ENCODE measurements at places on chromosomes 3 and 15.

GRCh38 chr3:31094048-31094447, 199.6 kb upstream of the GADL1 start:
- DNase-seq, result no peak

GRCh38 chr3:173958805-173959204, 561.3 kb downstream of the NLGN1 start:
- DNase-seq, result no peak

GRCh38 chr3:23911397-23911796, 5.4 kb downstream of the NKIRAS1 start:
- no peak for DNase-seq

DNA sequence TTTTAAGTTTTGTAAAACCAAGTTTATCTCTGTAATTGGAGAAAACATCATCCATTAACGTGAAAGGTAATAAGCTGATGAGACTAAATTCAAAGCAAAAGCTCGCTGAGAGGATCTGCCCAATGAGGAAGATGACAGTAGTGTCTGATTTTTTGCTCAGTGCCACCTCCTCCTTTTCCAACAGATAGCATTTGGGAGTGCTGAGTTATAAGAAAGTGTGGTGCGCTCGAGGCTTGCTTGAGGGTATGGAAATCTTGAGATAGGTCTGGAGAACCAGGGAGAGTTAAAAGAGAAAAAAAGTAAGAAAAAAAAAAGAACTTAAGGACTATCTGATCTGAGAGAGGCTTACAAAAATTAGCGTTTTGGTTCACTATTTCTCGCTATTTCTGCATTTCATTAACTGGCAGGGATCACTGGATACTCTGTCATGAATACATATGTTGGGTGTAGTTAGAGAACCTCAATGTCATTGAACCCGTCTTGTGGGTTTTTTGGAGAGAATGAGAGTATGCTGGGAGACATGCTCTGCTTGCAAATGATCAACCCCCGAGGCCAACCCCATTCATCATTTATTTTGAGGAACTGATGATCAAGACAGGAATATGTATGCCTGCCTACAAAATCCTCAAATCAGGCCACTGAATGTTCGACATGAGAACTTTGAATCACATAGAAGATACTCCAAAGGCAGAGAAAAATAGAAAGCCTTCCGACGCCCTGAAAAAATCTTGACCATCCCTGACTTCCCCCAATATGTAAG, 973 bp upstream of the USP13 start:
- no peak for DNase-seq

GRCh38 chr3:179000659-179001058, 71.0 kb downstream of the ZMAT3 start:
- DNase-seq, result no peak

- no peak for DNase-seq
These were observed 21.4 kb downstream of the KPNA1 start for GRCh38 chr3:122493296-122493695.

DNA sequence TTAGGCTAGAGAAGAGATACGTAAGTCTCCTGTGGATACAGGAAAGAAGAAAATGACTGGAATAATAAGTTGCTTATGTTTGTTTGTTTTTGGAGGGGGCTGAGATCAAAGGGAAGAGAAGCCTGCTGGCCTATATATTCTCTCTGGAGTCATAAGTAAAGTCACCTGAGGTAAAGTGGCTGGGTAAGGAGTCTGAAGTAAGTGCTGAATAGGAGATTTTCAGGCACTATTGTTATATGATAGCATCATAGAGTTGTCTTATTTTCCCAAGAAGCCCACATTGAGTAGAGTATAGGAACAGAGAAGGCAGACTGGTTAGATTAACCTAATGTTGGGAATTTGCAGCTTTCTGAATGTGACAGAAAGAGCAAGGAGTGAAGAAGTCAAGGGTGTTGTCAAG, 10.7 kb downstream of the TBC1D23 start:
- DNase-seq, result no peak

DNA sequence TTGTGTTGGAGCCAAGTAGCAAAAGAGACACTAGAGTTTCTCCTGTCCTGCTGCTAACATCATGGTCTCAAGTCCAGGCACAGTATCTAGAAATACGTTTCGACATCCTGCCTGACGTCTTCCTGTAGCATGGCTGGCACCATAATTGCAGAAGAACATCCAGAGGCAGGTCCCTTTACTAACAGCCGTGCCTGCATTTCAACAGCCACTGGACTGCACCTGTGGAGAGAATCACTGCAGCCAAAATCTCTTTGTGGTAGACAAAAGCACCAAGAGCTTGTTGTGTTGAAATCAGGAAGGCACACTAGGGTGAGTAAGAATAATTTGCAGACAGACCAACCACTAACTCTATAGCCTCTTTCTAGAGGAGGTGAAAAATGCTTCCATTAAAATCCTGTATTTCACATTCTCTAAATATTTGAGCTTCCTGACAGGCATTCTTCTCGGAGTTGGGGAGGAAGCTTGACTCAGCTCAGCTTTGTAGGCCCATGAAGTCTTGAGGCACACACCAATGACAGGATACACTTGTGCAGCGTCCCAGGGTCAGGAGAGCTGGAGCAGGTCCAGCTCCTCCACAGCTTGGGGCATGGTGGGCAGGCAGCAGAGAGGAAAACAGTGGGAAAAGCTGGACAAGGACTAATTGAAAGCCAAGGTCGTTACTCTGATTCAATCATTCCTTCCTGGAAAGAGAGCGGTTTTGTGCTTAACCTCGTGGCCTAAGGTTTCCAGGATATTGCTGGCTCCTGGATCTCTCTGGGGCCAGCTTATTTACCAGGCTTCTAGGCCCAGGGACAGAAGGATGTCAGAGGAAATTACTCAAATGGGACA, 244.9 kb downstream of the FAM43A start:
- no peak for DNase-seq

- no peak for DNase-seq
These were observed 227.5 kb downstream of the PTPRG start for GRCh38 chr3:61788623-61789507.

- no peak for DNase-seq
These were observed 329.7 kb upstream of the KCNMB2 start for GRCh38 chr3:178206521-178206920.

- DNase-seq, result no peak
These were observed 29.1 kb downstream of the PLXND1 start for GRCh38 chr3:129577366-129577765.

DNA sequence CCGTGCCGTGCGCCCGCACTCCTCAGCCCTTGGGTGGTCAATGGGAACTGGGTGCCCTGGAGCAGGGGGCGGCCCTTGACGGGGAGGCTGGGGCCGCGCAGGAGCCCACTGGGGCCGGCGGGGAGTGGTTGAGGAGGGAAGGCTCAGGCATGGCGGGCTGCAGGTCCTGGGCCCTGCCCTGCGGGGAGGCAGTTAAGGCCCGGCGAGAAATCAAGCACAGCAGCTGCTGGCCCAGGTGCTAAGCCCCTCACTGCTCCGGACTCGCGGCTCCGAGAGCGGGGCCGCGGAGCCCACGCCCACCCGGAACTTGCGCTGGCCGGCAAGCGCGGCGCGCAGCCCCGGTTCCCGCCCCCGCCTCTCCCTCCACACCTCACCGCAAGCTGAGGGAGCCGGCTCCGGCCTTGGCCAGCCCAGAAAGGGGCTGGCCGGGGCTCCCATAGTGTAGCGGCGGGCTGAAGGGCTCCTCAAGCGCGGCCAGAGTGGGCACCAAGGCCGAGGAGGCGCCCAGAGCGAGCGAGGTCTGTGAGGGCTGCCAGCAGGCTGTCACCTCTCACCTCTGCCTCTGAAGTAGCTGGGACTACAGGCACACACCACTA, 7.8 kb downstream of the GP9 start:
- DNase-seq, result no peak

- no peak for DNase-seq
These were observed 324.7 kb upstream of the RGMA start for GRCh38 chr15:93413745-93414144.

DNA sequence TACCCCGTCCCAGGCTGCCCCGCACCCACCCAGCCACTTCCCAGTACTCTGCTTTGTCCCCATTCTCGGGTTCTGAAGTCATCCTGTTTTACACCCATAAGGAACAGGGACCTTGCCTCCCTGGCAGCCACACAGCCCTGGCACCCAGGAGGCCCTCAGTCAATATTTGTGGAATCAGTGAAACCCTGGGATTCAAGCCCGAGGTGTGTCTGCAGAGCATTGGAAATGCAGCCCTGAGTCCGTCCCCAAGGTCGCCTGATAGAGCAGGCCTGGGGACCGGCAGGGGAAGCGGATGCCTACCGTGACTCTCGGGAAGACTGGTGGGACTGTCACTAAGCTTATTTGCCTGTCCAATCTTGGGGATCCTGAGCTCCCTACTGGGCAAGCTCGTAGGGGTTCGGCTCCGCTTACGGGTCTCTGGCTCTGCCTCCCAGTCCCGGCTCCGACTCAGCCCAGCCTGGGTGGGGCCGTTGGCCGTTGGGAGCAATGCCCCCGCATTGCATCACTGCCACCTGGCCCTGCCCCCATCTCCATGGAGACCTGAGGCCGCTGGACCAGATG, 64.4 kb upstream of the TAMM41 start:
- no peak for DNase-seq
